ENCODE measurements at places on chromosomes 3 and 15.

- no peak for DNase-seq
Observed at GRCh38 chr3:28699283-28699682, 350.7 kb upstream of the AZI2 start.

GRCh38 chr3:128486205-128486628 lies 6.8 kb downstream of the GATA2 start:
- no peak for DNase-seq

DNA sequence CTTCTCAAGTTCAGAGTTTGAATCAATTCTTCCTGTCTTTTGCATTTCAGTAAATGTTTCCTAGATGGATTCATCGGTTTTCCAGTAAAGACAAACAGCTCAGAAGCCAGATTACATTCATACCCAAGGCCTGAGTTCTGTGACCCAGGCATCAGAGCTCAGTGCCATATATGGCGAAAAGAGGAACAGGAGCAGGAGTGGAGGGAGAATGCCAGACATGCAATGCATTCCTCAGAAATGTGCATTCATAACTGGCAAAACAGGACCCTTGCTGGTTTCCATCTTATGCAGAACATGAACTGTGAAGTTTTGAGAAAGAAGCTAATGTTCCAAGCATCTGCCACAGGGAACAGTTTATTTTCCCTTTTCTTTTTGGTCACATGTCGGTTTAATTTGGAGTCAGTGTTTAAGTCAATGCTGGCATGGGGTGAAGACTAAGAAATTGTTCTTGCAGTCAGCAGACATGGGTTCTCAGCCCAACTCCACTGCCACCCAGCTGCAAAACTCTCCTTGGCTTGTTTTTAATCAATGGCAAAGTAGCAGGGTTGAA lies 116.5 kb downstream of the LPP start:
- DNase-seq = no peak

GRCh38 chr3:143837076-143837475 lies 11.2 kb downstream of the SLC9A9 start:
- DNase-seq = no peak

GRCh38 chr15:37291920-37292319 lies 191.6 kb upstream of the MEIS2 start:
- DNase-seq = no peak

GRCh38 chr15:42547918-42548248 lies 710 bp downstream of the LRRC57 start:
- DNase-seq = no peak

DNA sequence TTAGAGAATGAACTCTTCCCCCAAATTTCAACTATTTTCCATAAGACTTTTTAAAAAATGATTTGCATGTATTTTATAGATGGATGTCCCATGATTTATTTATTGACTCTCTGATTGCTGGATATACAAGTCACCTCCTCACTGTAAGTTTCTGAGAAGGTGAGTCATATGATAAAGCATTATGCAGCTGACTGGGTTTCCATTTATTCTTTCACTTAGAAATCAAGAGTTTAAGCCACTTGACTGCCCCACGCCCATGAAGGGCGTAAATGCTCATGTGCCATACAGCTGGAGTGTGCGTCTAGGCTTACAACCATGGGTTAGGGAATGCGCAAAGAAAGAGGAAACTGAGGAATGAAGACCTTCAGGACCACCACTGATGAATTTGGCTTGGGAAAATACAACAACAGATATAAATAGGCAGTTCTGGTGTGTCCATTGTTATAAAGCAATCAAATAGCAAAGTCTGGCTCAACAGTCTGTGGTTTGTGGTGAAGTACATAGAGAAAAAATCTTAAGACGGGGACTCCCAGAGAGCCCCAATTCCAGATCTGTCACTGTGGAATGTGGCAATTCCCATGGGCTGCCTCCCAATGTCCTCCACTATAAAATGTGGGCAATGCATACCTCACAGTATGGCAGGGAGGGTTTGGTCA lies 20.3 kb downstream of the SLCO2A1 start:
- no peak for DNase-seq

GRCh38 chr3:86743233-86743632 lies 247.7 kb downstream of the VGLL3 start:
- DNase-seq = no peak

DNA sequence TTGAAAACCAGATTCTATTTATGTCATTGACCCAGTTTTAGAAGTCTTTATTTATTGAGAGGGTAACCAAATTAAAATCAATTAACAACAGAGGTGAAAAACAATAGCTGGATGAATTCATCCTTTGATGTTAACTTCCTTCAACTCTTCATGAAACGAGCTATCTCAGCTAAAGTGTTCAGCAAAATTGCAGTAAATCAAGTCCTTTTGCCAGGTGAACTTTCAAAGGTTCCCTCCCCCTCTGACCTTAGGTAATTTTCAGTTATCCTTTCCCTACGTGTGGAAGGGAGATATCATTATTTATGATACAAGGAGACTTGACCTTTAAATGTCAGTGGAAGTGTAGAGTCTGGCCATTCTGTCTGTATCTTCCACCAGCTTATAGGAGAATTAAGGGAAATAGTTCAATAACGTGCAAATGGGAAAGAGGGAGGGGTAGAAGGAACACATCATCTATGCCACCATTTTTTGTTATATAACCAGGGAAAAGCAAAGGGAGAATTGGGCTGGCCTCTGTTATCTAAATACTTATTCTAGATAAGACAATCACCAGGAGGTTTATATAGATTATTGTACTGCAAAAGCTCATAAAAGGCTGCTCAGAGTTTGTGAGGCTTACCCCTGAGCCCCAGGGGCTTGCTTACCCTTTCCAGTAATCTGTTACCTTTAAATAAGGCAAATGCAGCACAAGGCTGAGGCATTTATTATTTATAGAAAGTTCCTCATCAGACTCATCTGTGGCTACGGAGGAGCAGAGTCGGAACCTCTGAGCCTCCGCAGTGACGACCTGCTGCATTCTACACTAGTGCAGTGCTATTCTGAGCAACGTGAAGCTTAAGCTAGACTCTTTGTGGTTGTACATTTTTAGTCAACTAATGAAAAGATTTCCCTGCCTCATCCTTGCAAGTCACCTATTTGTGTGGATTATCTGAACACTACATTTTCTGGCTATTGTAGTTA lies 97.7 kb upstream of the ZBED2 start:
- no peak for DNase-seq

DNA sequence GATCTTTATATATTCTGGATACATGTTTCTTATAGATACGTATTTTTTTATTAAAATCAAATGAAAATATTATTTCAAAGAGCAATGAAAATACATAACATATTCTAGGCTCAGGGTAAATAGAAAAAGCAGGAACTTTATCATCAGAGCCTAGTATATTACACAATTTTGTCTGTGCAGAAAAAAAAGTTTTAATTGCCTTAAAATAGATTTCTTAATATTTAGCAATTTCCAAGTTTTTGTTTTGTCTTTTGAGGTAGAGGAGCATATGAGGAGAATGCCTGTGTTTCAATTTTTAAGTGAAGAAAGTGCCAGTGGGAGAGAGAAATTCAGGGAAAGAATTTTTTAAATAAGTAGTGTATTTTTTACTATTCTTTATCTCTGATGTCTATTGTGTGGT lies 10.5 kb downstream of the CAPN7 start:
- no peak for DNase-seq

GRCh38 chr15:45678459-45679178 lies 43.8 kb downstream of the SQOR start:
- DNase-seq = no peak

GRCh38 chr3:144119633-144120032 lies 148.0 kb downstream of the DIPK2A start:
- DNase-seq = no peak

DNA sequence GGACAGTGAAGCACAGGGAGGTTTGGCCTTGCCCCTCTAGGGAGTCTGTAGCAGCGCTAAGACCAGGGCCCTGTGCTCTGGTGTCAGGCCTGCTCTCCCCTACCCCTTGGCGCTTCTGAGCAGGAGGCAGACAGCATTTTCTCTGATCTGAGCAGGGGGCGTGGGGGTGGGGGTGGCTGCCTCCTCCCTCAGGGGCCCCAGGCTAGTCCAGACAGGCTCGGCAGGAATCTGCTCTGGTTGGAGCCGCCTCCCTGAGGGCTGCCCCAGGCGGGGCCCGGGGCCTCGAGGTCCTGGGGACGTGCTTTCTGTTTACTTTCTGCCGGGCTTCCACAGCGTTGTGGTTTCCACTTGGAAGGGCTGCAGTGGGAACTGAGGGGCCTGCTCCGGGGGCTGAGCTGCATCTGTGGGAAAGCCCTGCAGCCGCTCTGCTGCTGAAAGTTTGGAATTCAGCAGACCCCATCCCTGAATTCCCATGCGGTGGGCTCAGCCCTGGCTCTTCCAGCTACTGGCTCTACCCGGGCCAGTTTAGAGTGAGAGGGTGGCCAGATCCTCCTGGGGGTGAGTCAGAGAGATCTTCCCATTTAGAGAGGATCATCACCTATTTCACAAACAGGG lies 105.4 kb downstream of the LINGO1 start:
- no peak for DNase-seq

DNA sequence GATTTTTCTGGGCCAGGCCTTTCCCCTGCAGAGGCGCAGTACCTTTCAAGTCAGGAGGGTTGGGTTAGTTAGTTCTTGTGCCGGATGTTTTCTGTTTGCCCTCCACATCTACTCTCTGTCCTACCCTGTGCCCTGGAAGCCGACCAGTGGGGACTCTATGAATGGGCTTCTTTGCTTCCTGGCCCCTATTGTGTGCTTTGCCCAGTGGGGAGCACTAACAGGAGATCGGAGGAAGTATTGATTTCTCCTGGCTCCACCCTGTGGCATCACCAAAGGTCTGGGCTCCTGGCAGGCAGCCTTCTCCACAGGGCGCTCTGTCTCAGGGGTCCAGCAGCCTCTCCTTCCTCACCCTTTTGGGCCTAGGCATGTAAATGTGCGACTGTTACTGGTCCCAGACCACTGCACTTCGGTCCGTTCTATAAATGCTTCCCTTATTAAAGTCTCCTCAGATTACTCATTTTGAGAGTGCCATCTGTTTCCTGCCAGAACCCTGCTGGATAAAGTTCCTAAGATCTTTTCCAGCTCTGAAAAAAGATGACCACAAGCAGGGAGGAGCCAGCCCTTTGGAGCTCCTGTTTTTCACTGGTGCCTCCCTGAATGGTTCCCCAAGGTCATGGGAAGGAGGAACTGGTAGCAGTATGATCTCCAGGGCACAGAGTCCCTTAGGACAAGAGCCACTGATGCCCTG lies 44.5 kb downstream of the CTDSPL start:
- no peak for DNase-seq

GRCh38 chr3:177523067-177523675 lies 325.9 kb upstream of the TBL1XR1 start:
- DNase-seq = no peak

GRCh38 chr3:38453913-38454177 lies 155 bp downstream of the ACVR2B start:
- no peak for DNase-seq

- DNase-seq = no peak
Observed at GRCh38 chr3:45535665-45536064, 58.9 kb upstream of the LIMD1 start.

DNA sequence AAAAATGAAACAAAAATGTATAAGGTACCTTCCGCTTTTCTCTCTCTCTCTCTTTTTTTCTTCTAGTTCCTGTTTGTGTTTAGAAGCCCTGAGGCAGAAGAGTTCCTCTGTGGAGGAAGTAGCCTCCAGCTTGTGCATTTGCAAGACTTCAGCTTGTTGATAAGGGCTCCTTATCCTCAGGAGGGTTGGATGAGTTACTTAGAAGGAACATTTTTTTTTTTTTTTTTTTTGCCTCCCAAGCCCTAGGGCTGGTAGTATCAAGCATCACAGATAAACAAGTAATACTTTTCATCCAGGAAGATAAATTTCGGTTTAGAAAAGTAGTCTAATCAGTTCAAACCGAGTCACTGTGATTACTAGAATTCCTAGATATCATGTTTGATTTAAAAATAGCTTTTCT lies 91.0 kb upstream of the CBLB start:
- DNase-seq = no peak

- no peak for DNase-seq
Observed at GRCh38 chr3:183252973-183253527, at the start of gene B3GNT5. TSS of gene B3GNT5 (plus strand) at chr3:183253253. CDS start at chr3:183269799, 16,546 bp downstream.

- no peak for DNase-seq
Observed at GRCh38 chr15:25793354-25794050, 69.6 kb downstream of the ATP10A start.

- DNase-seq = no peak
Observed at GRCh38 chr15:34889476-34889875, 80.1 kb downstream of the AQR start.

- no peak for DNase-seq
Observed at GRCh38 chr3:165459924-165460835, 264.0 kb upstream of the SLITRK3 start.

- no peak for DNase-seq
Observed at GRCh38 chr15:31222773-31223341, 103.8 kb upstream of the KLF13 start.

DNA sequence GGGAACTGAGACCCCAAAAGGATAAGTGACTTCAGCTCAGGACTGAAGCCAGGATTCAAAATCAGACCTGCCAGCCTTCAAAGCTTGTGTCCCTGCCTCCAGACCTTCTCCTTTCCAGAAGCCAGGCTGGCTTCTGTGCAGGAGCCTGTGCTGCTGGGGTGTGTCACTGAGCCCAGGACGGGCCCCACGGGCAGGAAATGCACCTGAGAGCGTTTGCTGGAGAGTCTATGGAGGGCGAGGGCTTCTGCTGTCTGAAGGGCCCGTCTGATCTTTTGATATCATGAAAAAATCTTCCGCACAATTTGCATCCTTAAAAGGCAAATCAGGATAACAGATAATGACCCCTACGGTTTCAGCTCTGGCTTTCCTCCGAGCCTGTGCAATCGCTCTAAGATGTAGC lies 125.4 kb downstream of the FAM43A start:
- no peak for DNase-seq

- no peak for DNase-seq
Observed at GRCh38 chr3:19331931-19332330, 183.6 kb downstream of the KCNH8 start.

- DNase-seq = no peak
Observed at GRCh38 chr3:177802151-177802900, 605.0 kb upstream of the TBL1XR1 start.

DNA sequence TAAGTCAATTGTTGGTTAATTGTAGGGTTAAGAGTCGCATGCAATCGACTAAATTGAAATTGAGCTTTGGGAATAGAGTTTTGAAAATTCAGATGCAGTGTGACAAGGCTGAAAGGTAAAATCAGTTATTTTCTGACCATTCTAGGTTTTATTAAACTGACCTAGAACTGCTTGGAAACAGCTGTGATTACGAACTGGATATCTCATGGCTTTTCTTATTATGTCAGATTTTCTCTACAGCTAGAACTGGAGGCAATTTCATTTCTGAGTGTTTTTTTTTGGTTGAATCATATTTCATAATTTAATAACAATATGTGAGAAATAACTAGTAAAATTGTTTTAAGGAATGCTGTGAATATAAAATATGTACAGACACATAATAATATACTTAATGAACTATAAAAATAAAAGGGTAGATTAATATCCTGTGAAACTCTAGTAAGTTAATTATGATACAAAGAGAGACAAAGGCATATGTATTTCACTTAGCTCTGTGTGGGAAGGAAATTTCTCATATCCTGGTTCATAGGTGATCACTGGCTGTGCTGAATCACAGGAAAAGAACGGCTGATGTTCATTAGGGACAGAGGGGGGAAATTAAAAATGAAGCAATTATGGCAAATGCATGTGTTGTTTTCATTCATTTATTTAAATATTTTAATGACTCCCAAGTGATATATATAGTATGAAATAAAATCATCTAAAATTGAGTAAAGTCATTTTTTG lies 403.2 kb downstream of the ZIC1 start:
- DNase-seq = no peak
